Spinal cord (tissue), 10 donors: ENCODE measurements at places on chromosomes 7 and 10. TPM values are rescaled to one million over a fixed set of nuclear protein-coding genes. Genes with fewer than 3 reads are reported as not detected.

Gene PNPLA8
- 41.8 TPM for polyA plus RNA-seq

Gene C7orf33
- polyA plus RNA-seq = not detected

GRCh38 chr10:122648599-122649428, 50.8 kb downstream of the C10orf120 start:
- peak; percentile 82 for DNase-seq

DNA sequence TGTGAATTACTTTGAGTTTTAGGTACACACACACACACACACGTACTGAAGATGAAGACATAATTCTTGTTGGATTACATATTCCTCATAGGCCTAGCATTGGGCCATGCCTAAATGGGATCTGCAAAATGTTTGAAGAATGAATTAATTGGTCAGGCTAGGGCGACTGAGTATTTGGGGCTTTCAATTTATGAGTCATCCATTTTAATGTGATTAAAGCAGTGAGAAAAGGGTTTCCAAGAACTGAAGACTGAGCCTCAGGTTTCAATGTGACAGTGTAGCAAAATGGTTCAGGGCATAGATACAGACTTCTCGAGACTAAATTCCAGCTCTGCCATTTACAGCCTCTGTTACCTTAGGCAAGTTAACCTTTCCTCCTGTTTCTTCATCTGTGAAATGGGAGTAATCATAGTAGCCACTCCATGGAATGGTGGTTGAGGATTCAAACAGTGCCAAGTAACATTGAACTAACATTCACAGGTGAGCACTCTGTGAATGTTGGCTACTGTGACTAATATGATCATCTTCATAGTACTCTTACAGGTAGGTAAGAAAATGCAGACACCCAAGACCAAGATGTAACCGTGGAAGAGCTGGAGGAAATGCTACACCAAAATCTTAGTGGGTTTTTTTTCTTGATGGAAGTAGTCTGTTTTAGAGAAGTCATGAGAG, 7.6 kb downstream of the BPGM start:
- DNase-seq = no peak

Gene HDAC9
- polyA plus RNA-seq = 30.9 TPM

Gene AKR1C4
- not detected for polyA plus RNA-seq

GRCh38 chr7:146510088-146510680, 393.6 kb downstream of the CNTNAP2 start:
- no peak for DNase-seq
